ENCODE measurements at places on chromosomes 11 and 22.

DNA sequence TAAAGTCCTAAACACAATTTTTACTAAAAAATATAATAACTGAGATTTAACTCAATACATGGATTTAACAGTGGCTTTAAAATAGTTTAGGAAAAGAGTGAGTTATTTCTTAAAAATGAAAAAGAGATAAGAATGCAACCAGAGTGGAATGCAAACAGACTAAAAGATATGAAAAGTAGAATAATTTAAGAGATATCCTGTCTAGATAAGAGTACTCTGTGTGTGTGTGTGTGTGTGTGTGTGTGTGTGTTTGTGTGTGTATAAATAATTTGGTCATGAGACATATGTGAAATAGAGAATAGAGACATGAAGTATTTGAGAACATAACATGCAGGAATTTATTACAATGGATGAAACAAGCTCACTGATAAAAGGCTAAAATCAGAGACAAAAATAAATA, 986.9 kb upstream of the CHORDC1 start:
- no peak for DNase-seq

DNA sequence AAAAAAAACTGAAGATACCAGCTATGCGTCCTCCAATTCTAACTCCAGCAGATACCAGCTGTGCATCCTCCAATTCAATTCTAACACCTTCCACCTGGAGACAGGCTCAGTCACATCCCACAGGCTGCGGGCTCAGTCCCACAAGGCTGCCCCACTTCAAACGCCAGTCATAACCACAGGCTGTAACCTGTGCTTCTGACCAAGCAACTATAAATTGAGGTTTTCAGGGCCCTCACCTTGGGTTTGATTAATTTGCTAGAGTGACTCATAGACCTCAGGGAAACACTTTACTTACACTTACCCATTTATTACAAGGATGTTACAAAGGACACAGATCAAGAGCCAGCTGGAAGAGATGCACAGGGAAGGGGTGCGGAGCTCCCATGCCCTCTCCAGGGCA, 32.4 kb upstream of the MSANTD2 start:
- no peak for DNase-seq

DNA sequence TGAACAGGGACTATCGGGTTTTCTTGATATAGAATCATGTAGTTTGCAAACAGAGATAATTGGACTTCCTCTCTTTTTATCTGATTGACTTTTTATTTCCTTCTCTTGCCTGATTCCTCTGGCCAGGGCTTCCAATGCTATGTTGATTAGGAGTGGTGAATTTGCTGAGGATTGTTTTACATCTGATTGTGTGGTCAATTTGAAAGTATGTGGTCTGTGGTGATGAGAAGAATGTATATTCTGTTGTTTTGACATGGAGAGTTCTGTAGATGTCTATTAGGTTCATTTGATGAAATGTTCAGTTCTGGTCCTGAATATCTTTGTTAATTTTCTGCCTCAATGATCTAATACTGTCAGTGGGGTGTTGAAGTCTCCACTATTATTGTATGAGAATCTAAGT, 713.2 kb upstream of the CCDC179 start:
- DNase-seq: no peak

- DNase-seq: no peak
Observed at GRCh38 chr11:112958670-112959069, 2.5 kb upstream of the NCAM1 start.

DNA sequence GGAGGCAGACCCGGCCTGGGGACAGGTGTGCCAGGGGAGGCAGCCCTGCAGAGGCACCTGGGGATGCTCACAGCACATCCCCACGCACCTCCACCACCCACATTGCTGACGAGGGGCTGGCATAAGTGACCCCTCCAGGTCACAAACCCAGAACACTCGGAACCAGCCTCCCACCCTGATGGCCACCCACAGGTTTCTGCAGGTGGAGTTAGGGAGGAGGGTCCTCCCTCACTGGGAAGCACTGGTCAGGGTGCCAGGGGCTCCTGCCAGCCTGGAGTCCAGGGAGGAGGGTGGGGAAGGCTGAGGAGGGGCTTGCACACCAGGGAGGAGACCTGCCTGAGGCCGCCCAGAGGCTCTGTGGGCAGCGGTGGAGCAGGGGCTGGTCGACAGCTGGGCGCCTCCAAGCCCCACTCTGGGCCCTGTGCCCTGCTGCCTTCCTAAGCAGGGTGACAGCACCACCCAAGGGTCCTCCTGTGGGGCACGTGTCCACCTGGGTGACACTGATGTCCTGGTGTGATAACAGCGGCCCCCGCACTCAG, 51.0 kb upstream of the CARS1 start:
- no peak for DNase-seq

DNA sequence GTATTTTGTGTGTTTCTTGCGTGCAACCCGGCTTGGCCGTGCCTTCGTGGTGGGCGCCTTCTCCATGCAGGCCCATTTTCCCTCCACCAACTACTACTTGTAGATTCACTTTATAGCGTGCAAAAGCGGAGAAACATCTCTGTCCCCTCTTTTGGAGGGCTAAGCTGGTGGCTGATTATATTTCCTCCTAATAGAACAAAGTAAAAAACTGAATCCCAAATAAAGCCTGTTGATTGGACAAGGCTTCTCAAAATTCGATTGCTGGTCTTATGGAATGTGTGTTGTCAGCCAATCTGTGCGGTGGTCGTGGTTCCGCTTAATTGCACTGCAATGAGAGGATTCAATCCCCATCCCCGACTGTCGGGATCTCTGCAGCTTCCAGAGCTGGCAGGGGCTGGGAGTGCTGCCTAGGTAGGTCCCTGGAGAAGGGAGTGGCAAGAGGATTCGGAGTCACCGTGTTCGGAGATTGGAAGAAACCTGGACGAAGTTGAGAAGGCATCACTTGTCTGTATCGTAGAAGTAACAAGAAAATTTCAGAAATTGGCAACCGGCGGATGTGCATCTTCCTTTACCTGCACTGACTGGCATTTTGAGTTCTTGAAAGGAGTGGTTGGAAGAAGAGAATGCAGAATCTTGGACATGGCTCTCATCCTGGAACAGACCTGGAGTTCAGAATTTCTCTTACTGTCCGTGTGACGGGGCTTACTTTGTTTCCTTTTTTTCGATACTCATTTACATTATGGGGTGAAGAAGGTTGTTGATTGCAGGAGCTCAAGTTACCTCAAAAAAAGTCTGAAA, 1.1 kb downstream of the HMGXB4 start:
- DNase-seq: no peak

DNA sequence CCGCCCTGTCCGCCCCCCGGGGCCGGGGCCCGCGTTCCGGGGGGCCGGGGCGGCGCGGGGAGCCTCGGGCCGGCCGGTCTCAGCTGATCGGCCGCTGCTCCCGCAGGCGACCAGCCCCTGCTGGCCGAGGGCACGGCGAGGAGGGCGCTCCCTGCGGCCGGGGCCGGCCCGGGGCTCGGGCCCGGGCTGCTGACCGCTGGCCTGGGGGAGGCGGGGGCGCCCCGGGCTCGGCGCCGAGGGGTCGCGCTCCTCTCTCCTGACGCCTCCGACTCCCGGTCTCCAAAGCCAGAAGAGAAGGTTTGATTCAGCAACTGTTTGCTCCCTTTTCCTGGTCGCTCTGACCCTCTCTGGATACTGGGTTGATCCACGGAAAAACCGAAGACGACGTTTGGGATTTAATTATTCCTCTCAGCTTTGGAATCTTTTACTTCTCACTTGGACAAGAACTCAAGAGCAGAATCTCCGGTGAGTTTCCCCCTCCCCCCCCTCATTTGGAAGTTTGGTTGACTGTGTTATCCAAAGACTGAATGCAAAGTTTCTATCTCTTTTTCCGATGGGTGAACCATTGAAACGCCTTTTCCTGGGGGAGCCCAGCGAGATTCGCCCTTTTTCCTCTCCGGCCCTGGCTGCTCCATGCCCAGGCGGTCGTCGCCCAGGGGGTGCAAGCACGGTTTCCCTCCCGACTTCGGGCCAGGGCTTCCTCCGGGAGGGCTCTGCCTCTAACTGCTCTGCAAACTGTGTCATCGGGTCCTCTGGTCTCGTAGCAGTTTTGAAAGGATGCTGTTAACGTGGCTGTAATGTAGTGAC, 725 bp downstream of the KDM2A start:
- peak; percentile 11 for DNase-seq

GRCh38 chr22:46171940-46172339, 21.6 kb downstream of the PPARA start:
- no peak for DNase-seq

- DNase-seq: no peak
Observed at GRCh38 chr11:45532546-45532945, 132.9 kb downstream of the CHST1 start.

DNA sequence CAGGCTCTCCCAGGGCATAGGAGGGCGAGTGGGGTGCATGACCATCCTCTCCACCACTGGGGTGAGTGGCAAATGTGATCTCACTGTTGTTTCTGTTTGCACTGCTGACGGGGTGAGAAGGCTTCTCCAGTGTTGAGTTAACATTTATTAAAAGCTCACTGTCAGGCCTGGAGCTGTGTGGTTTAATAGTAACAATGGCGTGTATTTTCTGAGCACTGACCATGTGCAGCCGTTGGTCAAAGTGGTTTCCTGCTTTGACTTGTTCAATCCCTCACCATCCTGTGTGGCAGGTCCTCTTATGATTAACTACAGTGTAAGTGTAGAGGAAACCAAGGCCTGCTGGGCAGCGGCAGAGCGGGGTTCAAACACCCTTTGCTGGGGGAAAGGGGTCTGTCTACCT, 4.4 kb downstream of the A4GALT start:
- no peak for DNase-seq

DNA sequence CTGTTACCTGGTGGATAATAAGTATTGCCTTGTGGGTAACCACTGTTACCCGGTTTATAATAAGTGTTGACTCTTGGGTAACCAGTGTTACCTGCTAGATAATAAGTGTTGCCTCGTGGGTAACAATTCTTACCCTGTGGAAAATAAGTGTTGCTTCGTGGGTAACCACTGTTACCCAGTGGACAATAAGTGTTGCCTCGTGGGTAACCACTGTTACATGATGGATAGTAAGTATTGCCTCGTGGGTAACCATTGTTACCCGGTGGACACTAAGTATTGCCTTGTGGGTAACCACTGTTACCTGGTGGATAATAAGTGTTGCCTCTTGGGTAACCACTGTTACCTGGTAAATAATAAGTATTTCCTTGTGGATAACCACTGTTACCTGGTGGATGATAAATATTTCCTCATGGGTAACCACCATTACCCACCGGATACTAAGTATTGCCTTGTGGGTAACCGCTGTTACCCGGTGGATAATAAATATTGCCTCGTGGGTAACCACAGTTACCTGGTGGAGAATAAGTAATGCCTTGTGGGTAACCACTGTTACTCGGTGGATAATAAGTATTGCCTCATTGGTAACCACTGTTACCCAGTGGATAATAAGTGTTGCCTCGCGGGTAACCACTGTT, 8.7 kb upstream of the NXPE4 start:
- DNase-seq: no peak

GRCh38 chr11:134679592-134679991, 267.6 kb upstream of the B3GAT1 start:
- no peak for DNase-seq

- no peak for DNase-seq
Observed at GRCh38 chr22:24494167-24494527, 985 bp upstream of the UPB1 start.

DNA sequence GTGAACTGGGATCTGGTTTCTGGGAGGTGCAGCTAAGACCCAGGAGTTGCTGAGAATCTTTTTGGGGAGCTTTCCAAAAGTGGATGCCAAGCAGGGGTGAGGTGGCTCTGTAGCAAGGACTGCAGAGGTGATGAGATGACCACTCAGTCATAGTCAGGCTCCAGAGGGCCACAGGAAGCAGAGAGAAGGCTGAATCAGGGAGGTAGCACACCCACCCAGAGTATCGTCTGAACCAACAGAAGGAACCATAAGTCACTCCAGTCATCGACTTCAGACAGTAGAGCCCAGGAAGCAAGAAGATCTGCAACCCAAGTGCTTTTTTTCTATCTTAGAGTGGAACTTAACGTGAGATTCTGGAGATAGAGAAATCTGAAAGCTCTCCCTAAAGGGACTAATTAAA, 335.7 kb upstream of the MPPED2 start:
- no peak for DNase-seq

GRCh38 chr22:41034706-41035105, 57.7 kb upstream of the EP300 start:
- no peak for DNase-seq

DNA sequence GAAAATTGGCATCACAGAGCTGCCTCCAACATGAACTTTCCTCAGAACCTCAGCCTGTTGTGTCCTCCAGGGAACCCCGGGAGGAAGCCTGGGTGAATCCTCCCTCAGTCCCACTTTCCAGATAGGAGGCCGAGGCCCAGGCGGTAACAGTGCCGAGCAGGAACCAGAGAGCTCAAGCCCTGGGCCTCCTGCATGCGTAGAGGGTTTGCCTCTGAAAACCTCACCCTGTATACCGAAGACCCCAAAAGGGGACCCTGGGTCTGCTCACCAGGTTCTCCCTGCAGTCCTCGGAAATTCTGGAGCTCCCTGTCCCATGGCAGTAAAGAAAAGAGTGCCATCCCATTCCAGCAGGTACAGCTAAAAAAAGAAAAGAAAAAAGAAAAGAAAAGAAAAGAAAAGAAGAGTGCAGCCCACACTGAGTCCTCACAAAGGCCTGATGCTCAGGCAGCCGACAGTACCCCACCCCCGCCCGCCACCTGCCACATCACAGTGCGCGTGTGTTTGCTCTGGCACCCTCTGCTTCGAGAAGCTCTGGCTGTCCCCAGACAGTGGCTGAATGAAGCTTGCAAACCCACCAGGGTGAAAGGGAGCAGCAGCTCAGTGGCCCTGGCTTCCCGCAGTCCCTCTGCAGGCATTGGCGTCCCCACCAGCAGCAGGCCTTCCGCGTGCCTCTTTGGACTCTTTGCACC, 28.4 kb upstream of the FADD start:
- no peak for DNase-seq

GRCh38 chr22:40051322-40051721, 56.6 kb downstream of the FAM83F start:
- DNase-seq: no peak

GRCh38 chr22:36580846-36581245, 51.9 kb upstream of the EIF3D start:
- DNase-seq: no peak

DNA sequence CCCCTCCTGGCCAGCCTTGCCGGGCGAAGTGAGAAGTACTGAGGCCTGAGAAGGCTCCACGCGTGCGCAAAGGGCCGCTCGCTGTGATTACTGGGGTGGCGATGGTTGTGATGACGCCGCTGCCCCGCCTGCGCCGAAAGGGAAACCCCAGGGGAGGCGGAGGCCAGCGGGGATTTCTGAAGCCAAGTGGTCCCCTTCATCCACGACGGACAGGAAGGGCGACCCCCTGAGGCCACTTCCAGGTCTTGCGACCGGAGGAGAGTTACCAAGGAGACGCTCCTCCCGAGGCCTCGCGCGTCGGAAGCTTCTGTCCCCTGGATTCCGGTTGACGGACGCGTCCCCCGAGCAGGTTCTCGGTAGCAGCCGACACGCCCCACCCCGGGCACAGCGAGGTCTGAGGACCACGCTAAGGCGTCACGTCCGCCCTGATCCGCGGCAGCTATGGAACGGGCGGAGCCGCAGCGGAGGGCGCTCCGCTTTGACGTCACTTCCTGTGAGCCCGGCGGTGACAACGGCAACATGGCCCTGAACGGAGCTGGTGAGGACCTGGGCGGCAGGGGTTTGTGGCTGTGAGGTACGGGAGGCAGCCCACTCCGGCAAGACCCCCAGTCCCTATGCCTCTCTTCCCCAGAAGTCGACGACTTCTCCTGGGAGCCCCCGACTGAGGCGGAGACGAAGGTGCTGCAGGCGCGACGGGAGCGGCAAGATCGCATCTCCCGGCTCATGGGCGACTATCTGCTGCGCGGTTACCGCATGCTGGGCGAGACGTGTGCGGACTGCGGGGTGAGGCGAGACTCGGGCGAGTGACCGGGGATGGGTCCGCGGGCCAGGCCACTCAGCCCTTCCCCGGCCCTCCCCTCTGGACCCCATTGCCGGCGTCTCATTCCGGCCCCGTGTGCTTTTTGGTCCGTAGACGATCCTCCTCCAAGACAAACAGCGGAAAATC, at the start of gene ZNRD2:
ZNRD2 (plus strand) TSS at position 505 of the 946 bp plus-strand sequence; CDS start at position 520, 15 bp downstream.
- peak; percentile 100 for DNase-seq
